ENCODE measurements at places on chromosomes 4 and X.

DNA sequence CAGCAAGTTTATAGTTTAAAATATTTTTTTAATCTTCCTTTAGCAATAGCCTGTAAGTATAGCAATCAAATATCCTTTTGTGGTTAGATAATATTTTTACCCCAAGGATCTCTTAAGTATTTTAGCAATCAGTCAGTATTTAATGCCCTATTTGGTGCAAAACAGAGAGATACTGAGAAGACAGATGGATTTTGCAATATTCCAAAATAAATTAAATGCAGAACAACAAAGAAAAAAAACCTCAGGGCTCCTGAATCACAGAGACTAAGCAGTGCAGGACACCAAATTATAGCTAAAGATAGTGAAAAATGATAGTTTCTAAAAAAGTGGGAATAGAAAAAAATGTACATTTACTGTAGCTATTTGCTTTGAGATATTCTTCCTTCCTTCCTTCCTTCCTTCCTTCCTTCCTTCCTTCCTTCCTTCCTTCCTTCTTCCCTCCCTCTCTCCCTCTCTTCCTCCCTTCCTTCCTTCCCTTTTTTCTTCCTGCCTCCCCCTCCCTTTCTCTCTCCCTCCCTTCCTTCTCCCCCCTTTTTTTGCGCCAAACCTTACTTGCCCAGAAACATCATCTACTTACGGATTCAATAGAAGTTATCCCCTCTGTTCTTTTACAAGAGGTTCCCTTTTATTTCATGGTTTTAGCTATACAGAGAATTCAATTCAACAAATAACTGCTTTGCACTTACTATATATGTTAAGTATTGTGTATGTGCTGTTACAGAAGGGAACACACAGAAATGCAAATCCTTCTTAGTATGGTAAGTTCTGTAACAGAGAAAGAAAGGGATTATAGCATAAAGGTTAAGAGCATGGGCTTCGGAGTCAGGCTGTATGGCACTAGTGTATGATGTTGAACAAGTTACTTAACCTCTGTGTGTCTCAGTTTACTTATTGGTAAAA lies 219.0 kb downstream of the CPE start:
- no peak for DNase-seq

DNA sequence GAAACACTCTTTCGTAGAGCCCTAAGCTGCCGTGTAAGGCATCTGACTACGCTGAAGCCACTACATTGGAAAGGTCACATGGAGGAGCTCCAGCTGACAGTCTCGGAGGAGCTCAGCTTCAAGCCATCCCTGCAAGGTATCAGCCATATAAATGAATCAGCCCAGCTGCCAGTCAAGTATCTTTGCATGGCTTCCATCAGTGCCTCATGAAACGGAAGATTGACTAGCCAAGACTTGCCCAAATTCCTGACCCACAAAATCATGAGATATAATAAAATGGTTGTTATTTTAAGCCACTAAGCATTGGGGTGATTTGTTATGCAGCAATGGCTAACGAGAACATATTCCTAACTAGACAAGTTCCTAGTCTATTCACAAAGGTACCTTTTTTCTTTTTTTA lies 104.1 kb upstream of the SCOC start:
- no peak for DNase-seq

DNA sequence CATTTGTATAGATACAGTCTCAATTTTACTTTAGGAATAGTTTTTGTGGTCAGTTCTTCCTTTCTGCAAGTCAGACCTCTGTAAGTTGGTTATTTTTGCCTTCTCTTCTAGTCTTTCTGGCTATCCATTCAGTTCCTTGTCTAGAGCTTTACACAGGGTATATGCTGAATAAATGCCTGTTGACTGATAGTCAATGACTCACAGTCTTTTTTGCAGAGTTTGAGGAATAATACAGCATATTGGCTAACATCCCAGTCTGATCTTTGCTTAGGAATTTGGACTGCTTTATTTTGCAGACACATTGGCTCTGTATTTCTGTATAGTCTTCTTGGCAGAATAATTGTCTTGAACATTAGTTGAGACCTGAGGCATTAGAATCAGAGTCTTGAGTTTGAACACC lies 132.4 kb downstream of the MAGEC1 start:
- no peak for DNase-seq

GRCh38 chr4:165834116-165834515 lies 38.9 kb upstream of the TLL1 start:
- DNase-seq = no peak

- DNase-seq = peak; percentile 76
Measured at GRCh38 chrX:29746326-29746725, 469.0 kb upstream of the MAGEB2 start.
